ENCODE measurements at places on chromosomes 2 and 18.

DNA sequence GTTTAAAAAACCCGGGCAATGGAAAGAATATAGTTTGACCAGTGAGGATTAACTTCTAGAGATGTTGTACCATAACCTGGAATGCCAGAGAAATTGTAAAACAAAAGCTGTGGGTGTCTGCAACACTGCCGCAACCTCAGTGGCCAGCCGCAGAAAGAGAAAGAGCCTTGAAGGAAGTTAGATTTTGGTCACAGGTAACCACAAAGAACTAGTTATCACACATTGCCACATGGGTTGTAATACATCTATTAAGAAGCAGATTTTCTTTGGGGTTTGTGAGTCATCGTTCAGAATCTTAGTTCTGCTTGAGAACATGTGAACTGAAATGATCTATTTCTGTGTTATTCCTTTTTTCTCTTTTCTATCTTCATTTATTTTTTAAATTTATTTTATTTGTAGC is 222.9 kb upstream of the AGAP1 start:
- DNase-seq, result no peak

DNA sequence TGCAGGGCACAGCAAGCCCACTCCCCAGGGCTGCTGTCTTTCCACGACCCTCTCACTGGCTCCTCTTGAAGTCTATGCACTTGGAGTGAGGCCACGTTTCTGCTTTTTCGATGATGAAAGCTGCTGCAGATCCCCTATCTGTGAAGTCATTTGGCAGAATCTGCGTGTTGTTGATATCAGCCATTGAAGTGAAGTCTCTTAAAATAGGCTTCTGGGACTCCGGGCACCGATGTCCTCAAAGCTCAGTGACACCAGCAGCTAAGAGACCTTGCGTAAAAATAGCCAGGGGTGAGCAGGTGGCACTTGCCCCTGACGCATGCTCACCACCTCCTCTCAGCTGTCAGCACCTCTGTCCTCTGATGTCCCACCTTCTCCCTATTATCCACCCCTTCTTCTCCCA is 89.4 kb upstream of the FHL2 start:
- no peak for DNase-seq

DNA sequence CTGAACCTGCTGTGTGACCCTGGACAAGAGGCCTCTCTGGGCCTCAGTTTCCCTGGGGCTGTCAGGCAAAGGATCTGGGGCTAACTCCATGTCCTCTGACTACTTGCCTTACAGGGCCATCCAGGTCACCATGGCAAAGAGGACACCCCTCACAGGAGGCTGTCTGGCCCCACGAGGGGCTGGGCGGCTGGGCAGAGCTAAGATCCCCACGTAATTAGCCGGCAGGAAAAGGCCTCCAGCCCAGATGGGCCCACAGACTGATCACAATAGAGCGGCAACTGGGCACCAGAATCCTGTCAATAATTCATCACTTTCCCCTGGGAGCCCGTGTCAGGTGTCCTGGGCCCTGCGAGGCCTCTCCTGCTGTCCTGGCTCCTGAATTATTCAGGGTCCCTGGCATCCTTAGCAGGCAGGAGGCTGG is 44.8 kb upstream of the OTOF start:
- DNase-seq, result no peak

- no peak for DNase-seq
Observed at GRCh38 chr2:136322428-136322827, 204.5 kb upstream of the CXCR4 start.

DNA sequence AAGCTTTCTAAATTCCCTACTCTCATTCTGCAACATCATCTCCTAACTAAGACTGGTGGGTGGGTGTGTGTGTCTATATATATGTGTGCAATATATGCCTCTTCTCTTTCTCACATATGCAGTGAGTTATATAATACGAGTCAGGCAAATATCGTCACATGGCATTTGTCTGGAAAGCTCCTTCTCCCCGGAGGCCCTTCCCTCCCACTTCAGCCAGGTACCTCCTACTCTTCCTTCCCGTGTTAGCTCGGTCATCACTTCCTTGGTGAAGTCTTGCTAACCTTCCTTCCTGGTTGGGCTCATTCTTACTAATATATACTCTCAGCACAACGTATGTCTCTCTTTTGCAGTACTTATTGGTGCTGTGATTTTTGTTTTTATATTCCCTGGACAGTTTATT is 66.4 kb upstream of the NCK2 start:
- no peak for DNase-seq

GRCh38 chr2:18536100-18536499 is 24.4 kb downstream of the RDH14 start:
- peak; percentile 60 for DNase-seq

DNA sequence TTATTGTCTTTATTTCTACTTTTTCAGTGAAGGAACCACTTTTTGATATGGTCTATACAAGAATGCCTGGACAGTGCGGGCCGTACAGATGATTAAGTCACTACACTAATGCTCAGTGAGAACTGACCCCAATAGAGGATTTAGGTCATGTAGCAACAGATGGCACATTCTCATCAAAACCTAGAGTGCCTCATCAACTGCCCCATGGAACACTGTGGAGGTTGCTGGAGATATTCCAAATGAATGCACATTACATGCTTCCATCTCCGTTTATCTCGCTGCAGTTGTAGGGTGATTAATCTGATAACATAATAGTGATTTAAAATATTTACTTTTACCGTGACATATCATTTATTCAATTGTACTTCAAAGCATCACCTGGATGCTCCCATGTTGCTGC is 41.8 kb upstream of the COPS8 start:
- DNase-seq, result no peak

GRCh38 chr2:73850009-73850408 is 21.2 kb downstream of the STAMBP start:
- DNase-seq, result no peak

DNA sequence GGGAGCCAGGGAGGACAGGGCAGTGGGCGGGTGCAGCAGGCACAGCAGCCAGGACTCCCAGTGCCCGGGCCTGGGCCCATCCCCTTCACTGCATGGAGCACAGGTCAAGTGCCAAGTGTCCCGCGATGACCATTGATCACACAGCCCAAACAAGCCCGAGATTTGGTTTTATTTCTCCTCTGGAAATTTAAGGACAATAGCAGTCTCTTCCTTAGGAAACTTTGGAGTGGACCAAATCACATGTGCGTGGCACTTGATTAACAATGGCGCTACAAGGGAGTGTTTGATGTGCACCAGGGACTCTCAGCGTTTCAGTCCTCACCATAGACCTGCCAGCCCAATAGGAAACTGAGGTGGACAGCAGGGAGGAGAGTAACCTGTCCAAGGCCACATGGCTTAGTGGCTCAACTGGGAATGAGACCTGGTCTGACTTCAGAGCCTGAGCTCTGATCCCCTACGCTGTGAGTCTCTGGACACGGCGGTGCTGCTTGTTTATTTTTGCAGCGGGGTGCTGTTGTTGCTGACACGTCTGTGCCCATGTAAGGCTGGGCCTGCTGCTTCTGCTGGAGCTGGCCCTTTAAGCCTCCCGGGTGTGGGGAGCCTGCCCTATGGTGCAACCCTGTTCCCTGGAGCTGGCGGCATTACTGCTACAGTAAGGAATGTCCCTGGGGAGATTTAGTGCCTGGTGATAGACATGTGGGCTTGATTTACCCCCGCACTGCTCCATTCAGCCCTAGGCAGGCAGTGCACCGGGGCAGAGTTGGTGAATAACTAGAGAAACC is 194.2 kb downstream of the INHBB start:
- peak; percentile 94 for DNase-seq

DNA sequence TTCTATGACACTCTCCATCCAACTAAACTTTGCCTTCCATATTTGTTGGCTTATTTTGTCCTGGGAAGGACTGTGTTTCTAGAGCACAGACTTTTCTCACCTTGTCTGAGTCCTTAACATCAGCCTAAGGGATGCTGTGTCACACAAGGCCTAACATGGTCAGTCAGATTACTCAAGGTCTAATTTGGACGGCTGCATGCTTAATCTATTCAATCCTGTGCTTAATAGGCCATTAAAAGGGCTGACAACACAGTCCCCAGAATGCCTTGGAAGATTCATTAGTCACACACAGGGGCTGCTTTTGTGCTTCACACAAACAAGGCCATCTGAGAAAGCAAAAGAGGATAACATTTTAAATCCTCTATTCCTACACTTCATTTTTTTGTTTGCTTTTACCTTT is 84.0 kb downstream of the DYNAP start:
- DNase-seq, result no peak

DNA sequence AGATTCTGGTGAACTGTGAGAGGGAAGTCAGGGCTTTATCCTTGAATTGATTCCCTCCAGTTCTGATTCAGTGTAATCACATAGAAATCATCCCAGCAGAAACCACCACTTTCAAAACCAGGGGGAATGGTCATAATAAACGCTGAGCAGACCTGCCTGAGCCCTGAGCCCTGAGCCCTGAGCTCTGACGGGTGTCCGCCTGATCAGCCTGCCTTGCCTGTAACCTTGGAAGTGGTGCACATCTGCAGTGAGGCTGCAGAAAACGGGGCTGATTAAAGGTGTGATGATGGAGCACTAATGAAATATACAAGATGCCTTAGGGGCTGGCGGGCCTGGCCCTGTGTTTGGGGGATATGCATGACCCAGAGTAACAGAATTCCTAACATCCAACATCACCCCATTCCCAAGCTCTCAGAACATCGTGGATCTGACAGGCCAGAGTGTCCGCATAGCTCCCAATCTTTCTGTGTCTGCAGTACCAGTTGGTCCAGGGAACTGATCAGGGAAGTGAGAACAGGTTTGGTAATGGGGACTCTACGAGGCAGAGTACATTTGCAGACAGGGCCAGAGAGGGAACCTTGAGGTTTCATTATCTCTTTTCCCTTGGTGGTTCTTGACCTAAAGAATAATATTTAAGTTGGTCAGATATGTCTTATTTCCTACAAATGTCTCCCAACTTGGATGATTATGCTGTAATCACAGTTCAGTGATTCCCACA is 37.8 kb downstream of the KCTD18 start:
- DNase-seq, result no peak

- DNase-seq, result no peak
Observed at GRCh38 chr2:110777531-110778311, 45.3 kb downstream of the ACOXL start.

DNA sequence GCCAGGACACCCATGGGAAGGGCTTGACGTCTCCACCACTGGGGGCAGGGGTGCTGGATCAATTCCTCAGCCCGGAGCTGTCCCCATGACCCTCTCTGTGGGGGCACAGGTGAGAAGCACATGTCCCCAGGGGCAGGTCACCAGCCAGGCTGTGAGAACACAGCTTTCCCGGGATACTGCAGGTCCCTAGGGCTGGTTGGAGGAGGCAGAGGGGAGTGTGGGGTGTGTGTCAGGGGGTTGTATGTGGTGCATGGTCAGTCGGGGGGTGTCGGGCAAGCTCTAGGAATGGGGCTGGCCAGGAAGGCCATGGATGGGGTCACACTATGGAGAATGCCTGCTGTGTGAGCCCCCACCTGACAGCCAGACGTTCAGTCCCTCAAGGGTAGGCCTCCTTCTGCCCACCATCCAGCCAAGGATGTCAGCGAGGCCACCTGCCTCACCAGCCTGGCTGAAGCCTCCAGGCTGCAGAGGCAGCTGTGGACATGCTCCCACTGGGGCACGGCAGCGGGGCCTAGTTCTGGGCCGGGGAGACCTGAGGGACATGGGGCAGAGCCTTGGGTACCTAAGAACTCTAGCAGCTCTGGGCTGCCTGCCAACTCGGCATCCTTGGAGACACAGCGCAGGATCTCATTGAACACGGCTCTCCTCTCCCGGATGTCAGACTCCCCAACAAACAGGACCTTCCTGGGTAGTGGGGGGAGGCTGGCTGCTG is 10.3 kb downstream of the HS1BP3 start:
- no peak for DNase-seq

GRCh38 chr2:70214953-70215549 is 24.2 kb upstream of the C2orf42 start:
- peak; percentile 85 for DNase-seq

DNA sequence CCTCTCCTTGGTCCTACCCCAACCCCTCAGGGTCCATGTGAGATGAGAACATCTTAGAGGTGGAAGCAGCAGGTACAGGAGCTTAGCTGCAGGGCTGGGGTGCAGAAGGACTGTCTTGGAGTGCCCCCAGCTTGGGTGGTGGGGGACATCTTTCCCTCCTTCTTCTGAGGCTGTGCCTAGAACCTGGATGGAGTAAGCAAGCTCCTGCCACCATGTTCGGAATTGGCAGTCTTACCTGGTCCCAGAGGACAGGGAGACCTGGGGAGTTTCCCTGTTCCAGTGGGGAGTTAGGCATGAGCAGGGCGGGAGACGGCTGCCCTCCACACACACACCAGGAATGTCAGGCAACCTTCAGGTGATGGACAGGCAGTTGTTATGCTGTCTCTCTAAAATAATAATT is 131.0 kb upstream of the COPS8 start:
- DNase-seq, result no peak

GRCh38 chr2:45754131-45755010 is 102.9 kb downstream of the PRKCE start:
- DNase-seq, result no peak

DNA sequence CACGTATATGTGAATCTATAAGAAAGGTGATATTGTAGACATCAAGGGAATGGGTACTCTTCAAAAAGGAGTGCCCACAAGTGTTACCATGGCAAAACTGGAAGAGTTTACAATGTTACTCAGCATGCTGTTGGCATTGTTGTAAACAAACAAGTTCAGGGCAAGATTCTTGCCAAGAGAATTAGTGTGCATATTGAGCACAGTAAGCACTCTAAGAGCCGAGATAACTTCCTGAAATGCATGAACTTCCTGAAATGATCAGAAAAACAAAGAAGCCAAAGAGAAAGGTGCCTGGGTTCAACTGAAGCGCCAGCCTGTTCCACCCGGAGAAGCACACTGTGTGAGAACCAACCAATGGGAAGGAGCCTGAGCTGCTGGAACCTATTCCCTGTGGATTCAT is 101.0 kb downstream of the HS6ST1 start:
- DNase-seq, result no peak

DNA sequence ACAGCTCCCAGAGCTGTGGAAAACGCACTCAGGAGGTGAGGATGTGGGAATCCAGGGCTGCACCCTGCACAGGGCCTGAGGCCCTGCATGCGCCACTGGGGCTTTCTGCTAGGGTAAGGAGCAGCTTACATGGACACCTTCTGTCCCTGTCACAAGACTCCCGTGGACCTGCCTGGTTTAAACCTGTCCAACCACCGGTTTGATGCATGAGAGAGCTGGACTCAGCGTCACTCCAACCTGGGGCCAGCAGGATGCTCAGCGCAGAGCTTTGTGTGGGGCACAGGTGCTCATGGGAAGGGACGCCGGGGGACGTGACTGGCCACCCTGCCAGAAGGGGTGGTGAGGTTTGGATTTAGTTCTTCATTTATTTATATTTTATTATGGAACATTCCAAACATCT is 24.2 kb downstream of the SNORC start:
- DNase-seq, result no peak

- no peak for DNase-seq
Observed at GRCh38 chr2:176873403-176873802, 339.2 kb upstream of the HNRNPA3 start.

DNA sequence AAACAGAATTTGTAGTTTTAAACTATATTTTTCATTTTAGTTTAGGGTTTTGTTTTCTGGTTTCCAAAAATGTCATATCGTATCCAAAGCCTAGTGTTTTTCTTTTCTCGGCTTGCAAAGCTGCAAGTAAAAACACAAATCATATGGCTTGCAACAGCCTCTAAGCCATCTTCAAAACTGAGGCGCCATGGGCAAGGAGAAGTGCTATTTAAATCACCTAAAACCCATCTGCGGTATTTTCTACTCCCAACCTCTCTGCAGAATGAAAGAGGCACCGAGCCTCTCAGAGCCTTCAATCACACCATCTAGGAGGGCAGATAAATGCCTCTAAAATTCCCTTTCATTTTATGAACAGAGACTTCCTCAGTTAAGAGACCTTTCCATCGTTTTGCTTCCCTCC is 25.2 kb downstream of the FECH start:
- DNase-seq, result no peak

Measured in GM04504 (cell line).